ENCODE measurements at places on chromosomes 1 and 21.

- no peak for DNase-seq
Measured at GRCh38 chr1:100746542-100746932, 27.0 kb downstream of the VCAM1 start.

DNA sequence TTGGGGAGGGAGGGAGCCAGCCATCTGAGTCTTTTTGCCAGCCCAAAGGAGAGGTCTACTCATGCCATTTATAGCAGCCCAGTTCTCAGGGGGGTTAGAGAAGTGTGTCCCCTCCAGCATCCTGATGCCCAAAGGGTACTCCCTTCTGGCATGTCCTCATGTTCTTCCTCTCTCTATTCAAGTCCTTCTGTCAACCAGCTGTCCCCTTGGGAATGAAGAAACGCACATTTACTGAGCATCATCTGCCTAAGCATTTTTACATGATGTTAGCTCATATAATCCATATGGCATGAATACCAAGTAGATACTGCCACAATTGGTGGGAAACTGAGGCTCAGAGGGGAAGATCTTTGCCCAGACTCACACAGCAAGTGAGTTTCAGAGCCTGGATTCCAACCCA lies 14.8 kb upstream of the TACSTD2 start:
- no peak for DNase-seq

DNA sequence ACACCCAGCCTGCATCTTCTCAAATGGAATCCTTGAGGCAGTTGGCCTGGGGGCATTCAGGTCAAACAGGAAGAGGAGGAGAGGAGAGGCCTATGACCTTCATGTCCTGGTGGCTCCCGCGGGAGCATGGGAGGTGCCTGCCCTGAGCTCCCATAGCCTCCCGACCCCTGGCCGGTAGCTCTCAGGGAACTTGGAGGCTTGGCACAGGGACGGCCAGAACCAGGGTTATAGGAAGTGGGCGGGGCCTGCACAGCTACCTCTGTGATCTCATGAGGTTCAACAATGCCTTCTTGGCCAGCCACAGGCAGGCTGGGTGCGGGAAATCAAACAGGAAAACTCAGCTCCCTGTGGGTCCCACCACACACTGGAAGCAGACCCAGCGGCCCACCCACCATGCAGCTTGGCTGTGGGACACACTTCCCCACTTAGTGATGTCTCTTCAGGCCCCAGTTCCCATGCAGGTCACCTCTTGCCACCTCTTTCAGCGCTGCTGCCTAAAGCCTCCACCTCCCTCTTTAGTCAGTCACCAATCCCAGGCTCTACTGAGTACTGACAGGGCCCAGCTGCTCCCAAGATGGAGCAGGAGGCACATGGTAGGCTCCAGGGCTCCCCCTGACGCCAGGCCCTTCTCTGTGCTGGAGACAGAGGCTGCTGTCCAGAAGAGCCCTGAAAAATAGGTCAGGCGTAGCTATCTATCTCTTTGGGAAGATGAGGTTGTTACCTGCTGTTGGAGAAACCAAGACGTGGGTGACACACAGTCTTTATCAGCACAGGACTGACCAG lies at the start of gene SLFNL1:
Gene SLFNL1 (minus strand): TSS at position 200 of the 783 bp plus-strand sequence. CDS start 1,065 bp downstream, outside the sequence.
- DNase-seq, result peak; percentile 28

DNA sequence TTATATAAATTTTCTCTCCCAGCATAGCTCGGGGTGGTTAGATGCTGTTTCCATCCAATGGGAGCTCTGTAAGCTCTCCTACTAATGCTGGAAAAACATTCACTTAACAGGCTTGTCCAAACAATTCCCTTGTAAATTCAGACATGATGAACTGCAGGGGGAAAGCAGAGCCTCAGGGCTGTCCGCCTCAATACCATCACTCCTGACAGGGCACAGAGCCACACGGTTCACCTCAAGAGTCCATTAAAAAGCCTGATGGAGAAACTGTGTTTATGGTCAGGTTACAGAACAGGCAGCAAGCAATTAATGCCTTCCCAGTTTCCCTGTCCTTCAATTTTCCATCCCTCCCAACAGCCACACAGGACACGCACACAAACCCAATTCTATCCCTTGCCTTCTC lies 171.0 kb downstream of the BRINP2 start:
- DNase-seq, result no peak

DNA sequence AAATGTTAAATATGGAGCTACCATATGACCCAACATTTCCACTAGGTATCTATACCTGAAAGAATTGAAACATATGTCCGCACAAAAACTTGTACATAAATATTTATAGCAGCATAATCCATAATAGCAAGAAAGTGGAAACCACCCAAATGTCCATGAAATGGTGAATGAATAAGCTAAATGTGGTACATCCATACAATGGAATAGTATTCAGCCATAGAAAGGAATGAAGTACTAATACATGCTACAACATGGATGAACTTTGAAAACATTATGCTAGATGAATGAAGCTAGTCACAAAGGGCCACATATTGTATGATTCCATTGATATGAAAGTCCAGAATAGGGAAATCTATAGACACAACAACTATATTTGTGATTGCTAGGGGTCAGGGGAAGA lies 20.0 kb upstream of the BLACAT1 start:
- no peak for DNase-seq
